ENCODE measurements at places on chromosomes 7 and 10. TPM values are rescaled to one million over a fixed set of nuclear protein-coding genes. Genes with fewer than 3 reads are reported as not detected.
A peak's percentile ranks its signal among the peaks of the same experiment; 100 is the strongest.

DNA sequence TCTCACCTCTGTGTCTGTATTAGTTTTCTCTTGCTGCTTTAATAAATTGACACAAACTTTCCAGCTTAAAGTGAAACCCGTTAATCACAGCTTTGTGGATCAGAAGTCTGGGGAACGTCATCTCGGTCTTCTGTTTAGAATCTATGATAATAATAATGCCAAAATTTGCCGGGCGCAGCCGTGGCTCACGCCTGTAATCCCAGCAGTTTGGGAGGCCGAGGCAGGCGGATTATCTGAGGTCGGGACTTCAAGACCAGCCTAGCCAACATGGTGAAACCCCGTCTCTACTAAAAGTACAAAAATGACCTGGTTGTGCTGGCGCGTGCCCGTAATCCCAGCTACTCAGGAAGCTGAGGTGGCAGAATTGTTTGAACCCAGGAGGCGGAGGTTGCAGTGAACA lies 8.8 kb upstream of the ZPBP start:
- DNase-seq, result no peak

DNA sequence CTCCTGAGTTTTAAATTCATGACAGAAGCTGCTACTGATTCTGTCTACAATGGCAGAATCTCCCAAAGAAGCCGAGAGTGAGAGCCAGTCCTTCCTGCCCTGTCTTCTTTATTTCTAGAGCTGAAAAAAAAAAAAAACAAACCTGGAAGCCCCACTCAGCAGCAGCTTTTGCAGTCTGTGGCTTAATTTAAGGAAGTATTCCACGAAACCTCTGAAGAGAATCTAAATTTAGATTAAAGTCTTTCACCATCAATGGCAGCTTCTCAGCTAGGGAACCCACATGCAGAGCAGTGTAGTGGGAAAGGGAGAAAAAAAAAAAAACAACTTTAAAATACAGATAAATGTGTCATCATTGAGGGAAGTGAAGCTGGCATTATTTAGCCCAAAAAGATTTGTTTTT lies 23.4 kb downstream of the SMURF1 start:
- no peak for DNase-seq

GRCh38 chr10:110069502-110069982 lies 61.8 kb downstream of the ADD3 start:
- DNase-seq, result no peak

DNA sequence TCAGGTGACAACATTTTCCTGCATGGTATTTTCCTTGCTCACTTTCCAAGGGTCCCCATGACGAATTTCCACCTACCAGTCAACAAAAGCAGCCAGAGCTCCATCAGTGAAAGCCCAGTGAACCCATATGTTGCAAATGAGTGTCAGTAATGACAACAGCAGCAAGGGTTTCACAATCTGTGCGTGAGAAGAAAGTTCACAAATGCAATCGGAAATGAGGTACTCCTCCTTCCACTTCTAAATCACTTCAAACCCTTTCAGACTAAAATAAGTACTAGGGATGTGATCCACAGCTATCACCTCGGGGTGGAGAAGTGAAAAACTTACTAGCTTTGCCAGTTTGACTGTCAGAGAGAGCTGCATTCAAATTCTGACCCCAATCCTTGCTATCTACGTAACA lies 55.6 kb upstream of the BET1 start:
- DNase-seq, result no peak

DNA sequence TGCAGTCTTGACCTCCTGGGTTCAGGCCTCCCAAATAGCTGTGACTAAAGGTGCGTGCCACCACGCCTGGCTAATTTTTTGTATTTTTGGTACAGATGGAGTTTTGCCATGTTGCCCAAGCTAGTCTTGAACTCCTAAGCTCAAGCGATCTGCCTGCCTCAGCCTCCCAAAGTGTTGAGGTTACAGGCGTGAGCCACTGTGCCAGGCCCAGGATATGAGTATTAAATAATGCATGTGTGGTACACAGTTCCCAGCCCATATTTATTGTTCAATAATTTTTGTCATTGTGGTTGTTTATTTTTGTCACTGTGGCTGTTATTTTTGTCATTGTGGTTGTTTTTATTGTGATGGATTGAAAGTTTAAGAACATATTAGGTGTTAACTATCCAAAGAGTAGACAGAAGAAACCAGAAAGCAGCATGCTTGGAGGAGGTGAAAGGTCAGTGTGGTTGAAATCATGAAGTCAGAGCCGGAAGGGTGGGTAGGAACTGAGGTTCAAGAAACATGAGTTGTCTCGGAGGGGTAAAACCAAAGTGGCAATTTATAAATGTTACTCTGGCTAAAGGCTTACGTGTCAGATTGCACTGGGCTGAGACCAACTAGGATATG lies 45.0 kb downstream of the MRC1 start:
- no peak for DNase-seq

GRCh38 chr7:158369866-158370265 lies 217.8 kb downstream of the PTPRN2 start:
- DNase-seq, result no peak

DNA sequence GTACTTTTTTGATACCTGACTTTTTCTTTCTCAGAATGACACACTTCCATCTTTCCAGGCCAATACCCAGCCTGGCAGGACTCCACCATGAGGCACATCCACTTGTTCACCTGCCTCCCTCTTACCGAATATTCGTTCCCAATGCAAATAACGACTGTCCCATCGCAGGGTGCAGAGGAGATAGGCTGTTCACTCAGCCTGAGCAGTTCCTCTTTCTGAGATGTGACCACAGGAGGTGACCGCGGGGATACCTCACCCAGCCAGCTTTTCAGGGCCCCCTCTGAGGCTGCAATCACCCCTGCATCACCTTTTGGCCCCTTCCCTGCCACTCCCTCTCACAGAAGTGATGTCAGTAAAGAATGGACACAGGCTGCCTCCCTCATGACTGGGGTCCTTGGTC lies 28.3 kb downstream of the PTPRN2 start:
- DNase-seq, result no peak

DNA sequence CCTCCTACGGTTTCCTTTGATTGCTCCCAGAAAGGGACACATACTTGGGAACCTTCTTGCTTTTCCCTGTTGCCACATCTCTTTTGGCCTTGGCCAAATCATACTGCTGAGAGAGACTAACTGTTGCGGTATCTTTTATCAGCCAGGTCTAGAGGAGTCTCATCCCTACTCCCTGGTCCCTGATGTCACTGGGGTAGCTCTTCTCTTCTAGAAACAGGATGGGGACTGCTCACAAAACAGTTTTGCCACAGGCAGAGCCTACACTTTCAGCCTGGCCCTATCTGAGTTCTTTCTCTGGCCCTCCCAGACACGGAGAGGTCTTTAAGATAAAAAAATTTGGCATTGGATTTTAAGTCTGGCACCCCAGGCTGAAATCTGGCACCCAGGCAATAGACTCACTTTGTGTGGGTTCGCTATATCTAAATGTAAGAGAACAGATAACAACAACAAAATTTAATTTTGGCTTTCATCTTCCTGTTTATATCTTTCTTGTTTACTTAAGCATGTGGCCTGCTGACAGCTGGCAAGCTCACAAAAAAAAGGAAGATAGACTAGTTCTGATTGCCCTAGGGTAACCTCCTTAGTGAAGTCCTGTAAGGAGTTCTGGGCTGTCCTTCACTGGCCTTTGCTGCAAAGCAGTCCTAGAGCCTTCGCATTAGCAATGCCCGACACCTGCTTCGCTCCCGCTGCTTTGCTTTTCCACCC lies 228.3 kb upstream of the NPVF start:
- no peak for DNase-seq

DNA sequence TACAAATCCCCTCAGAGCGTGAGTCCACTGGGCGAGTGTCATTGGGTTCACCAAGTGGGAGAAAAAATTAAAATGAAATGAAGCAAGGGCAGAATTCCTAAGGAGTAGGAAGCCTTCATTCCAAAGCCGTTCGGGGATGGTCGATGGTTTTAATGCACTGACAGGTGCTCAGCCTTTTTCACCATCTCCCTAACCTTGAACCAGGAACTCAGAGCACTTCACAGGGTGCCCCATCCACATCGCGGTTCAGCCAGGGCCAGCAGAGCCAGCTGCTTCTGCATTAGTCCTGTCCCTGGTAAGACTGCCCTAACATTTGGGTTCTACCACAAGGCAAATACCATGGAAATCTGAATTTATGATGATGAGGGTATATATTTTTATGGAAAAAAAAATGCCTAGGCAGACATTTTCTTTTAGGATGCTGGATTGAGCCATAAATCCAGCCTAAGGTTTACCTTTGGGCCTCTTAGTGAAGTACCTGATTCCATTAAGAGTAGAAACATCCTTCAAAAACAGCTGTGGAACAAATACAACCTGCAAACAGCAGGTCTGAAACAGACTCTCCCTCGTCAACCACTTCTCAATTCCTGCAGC lies 203.5 kb upstream of the RNF32 start:
- no peak for DNase-seq

DNA sequence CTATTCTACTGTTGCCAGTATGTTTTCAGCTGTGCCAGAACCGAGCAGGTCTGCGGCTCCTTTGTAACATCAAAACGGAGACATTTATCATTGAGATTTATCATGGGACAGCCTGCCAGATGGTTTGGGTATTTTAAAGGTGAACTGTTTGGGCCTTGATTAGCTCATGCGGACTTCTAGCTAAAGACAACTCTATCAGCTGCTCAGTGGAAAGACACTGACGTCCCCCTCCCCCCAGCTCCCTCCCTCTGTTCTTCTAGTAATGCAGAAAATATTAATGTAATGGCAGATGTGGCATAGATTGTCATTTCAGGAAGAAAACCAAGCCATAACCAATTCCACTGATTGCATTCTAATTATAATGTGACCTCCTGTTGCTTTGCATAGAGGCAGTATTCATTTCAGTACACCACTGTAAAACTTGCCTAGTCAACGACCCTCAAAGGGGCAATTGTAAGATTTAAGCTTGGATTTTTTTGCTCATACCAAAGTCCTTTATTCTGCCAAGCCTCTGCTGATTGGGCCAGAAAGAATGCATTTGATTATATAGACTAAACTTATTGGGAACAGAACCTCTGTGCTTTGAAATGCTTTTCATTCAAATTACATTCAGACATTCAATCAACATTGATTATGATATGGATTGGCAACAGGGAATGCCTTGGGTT lies 966.8 kb downstream of the LRMDA start:
- DNase-seq, result no peak

GRCh38 chr7:11831736-11832495 lies at the start of gene THSD7A:
Gene THSD7A, minus strand, starts transcription at chr7:11832198. Its CDS starts 252 bp downstream, at chr7:11831946.
- DNase-seq, result peak; percentile 80

- DNase-seq, result no peak
These were observed 38.9 kb downstream of the TCF7L2 start for GRCh38 chr10:112988839-112989406.

DNA sequence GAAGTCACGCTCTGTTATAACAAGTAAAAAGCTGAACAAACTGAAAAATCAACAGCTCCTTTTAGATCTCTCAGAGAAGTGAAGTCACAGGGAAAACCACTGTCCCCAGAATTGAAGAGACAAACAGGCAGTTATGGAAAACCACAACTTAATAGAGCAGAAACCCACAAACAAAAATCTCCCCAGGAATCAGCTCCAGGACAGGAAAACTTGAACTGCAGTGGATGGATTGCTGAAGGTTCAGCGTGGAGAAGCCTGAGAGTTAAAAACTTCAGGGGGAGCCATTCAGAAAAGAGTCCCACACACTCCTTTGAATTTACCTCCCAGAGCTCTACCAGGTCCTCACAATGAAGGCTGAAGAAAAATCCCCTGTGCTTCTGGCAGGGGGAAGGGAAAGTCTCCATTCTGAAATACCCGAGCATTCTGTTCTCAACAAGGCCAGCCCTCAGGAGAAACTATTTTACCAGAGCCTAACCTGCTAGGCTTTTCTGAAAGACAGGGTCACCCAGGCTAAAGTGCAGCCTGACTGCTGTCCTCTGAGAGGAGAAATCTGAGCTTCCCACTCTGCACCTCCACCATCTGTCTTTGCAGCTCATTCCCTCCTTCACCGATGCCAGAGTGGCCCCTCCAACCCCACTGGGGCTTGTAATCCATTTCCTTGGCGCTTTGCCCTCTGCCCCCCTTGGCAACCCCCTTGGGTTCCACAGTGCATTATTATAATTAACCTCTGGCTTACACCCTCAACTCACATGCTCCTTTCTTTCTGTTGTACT lies 65.0 kb upstream of the CCNY start:
- no peak for DNase-seq

DNA sequence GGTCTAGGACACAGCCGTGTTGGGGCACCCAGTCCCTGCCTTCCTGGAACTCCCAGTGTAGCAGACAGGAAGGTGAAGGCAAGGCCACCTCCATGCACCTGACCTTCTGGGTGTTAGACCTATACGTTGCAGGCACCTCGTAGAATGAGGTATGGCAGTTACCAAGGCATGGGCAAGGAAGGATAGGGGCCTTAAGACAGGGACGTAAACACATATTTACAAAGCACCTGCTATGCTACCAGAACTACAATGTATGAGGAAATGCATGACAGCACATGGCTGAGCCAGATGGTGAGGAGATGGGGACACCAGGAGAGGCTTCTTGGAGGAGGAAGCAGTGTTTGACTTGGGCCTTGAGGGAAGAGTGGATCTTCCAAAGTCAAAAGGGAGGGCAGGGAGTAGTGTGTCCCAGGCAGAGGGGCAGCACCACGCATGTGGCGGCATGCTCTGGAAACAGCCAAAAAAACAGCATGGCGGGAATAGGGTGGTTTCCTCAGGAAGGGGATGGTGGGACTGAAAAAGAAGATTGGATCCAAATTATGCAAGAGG lies 231.2 kb downstream of the FANK1 start:
- DNase-seq, result no peak

GRCh38 chr10:120327675-120328074 lies 129.4 kb upstream of the PLPP4 start:
- no peak for DNase-seq

VAX1 gene
- not detected for total RNA-seq

ZNF277 gene
- 37.2 TPM for total RNA-seq

ICA1 gene
- total RNA-seq, result 18.3 TPM

CHRM2 gene
- not detected for total RNA-seq

GDF10 gene
- total RNA-seq, result 0.23 TPM

CPED1 gene
- 3.8 TPM for total RNA-seq

HSPA12A gene
- total RNA-seq, result 9.9 TPM

JCAD gene
- total RNA-seq, result 5.5 TPM

CFAP69 gene
- total RNA-seq, result 3.7 TPM

EPO gene
- 0.25 TPM for total RNA-seq

PPP1R9A gene
- total RNA-seq, result 2.7 TPM

PRKCQ gene
- total RNA-seq, result 0.06 TPM

ADAM8 gene
- 5.9 TPM for total RNA-seq
